ENCODE measurements at places on chromosomes 6 and 20.

- DNase-seq = no peak
These were observed 16.6 kb downstream of the NRSN2 start for GRCh38 chr20:363319-364078.

- no peak for DNase-seq
These were observed 23.3 kb downstream of the LRRN4 start for GRCh38 chr20:6030453-6031080.

- no peak for DNase-seq
These were observed 24.0 kb upstream of the SERINC1 start for GRCh38 chr6:122495612-122496011.

DNA sequence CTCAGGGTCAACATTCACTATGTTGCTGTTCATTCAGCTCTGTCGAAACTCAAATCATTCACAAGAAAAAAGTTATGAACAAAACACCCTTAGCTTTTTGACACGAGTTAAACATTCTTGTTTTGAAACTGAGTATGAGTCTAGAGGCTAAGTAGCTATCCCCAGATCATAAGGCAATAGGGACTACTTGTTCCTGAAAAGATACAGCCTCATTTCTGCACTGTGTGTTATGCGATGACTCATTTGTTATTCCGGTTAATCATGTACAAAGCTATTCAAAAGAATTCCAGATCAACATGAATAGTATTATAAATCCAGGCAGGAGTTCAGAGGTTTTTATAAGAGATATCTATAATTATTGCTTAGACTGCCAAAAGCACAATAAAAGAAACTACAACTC, 908.0 kb downstream of the QKI start:
- DNase-seq = no peak

DNA sequence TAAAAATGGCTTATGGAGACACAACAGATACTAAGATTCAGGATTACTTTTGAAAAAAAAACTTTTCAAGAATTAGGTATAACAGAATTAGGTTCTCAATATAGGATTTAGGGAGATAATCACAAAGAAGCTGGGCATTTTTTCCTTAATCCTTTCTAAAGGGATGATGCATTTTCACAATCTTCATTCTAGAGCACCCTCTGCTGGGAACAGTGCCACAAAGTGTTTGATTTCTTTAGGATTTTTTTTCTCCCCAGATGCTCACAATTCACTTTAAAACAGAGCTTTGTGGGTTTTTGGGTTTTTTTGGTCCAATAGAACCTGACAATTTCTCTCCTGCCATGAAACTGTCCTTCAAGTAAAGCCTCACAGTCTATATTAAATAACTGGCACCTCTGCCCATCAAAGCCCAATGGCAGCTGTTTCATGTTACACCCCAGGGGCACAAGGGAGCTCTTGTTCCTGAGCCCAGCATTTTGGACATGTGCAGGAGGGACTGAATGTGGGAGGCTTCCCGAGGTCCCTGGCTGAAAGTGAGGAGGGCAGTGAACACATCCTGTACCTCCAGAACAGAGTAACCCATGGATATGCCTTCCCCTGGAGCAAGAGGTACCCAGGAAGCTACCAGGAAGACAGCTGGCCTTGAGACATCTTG, 39.7 kb downstream of the PREP start:
- DNase-seq = no peak

DNA sequence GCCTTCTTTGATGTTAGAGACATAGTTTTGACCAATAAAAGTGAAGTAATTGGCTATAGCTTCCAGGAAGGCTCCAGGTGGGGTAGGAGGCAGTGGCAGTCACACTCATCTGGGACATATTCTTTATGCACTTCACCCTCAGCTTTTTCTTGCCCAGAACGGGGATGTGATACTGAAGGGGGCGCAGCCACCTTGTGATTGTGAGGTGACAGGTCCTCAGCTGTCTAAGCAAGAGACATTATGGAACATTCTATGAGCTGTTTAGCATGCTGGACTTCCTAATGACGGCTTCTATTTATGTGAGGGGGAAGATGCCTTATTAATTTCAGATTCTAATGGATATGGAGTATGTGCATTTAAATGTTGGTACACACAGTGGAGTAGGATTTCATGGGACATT, 151.3 kb upstream of the ZFP64 start:
- DNase-seq = no peak

GRCh38 chr6:129031051-129031599, 148.2 kb downstream of the LAMA2 start:
- no peak for DNase-seq

GRCh38 chr6:131946992-131947955, 3.9 kb downstream of the CCN2 start:
- DNase-seq = no peak

- DNase-seq = no peak
These were observed 600 bp downstream of the SEC63 start for GRCh38 chr6:107957308-107957908.

DNA sequence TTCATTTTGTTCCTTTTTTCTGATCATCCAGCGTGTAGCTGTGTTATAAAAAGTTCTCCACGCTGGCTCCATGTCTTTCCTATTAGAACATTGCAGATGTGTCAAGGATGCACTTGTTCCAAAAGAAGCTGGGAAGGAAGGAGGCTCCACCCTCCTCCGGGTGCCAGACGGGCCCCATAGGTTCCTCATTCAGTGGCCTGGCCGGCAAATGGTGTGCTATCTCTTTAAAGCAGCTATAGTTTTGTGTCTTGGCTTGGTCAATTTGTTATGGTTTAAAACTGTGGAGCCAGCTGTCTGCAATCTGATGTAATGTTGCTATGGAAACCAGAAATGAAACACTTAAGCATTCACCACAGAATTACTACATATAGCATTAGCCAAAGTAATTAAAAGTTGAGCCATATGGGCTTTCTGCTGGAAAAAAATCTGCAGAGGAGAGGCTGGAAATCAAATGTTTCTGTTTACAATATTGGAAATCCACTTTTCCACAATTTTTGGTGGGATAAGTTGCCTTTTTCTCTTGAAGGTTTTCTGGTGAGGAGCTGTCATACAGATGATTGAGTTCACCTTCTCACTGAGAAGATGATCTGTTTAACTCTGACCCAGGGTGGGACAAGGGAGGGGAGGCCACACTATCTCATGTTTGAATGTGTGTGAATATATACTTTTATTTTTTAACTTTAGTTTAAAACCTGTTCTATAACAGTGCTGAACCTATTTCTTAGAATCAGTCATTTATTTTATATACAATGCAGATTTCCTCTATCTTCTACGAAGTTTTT, 167.4 kb downstream of the SASH1 start:
- DNase-seq = no peak

GRCh38 chr6:140059947-140060346, 685.5 kb upstream of the CITED2 start:
- no peak for DNase-seq

- no peak for DNase-seq
These were observed 4.7 kb downstream of the ADA start for GRCh38 chr20:44646641-44647274.

GRCh38 chr6:161660666-161661571, 387.1 kb upstream of the AGPAT4 start:
- DNase-seq = no peak

- DNase-seq = no peak
These were observed 4.0 kb downstream of the DXO start for GRCh38 chr6:31967926-31968320.

DNA sequence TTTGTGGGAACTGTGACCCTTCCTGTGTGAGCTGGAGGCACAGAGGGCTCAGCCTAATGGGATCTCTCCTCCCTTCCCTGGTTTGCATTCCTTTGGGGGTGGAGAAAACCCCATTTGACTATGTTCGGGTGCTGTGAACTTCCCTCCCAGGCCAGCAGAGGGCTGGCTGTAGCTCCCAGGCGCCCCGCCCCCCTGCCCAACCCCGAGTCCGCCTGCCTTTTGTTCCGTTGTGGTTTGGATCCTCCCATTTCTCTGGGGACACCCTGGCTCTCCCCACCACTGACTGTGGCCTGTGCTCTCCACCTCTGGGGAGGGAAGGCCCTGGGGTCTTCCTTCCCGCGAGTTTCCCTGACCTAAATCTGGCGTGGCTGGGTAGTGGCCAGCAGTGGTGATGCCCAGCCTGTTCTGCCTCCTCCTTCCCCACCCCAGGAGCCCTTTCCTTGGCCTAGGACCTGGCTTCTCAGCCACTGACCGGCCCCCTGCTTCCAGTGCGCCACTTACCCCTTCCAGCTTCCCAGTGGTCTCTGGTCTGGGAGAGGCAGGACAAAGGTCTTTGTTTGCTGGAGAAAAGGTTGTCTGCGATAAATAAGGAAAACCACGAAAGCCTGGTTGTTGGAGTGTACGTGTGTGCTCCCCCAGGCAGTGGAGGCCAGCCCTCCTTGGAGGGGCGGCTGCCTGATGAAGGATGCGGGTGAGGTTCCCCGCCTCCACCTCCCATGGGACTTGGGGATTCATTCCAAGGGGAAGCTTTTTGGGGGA, 4.9 kb downstream of the VEGFA start:
- no peak for DNase-seq

- no peak for DNase-seq
These were observed 57.7 kb upstream of the CD83 start for GRCh38 chr6:14059791-14060436.

DNA sequence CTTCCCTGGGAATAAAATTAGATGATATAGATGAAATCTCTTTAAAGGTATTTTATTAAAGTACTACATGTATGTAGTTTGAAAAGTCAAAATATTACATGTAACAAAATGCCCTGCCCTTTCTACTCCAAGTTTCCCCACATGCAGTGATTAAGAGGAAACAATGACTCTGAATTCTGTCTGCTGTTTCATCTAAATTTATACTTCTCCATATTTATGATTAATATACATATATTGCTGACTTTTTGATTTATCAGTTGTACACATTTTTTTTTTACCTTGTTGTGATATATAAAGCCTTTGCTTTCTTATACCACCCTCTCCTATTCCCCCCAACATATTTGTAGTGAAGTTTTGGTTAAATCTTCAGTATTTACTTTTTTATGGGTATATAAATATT, 127.9 kb downstream of the ZFAND3 start:
- DNase-seq = no peak

GRCh38 chr6:24195836-24196597, 70.0 kb downstream of the NRSN1 start:
- DNase-seq = no peak

DNA sequence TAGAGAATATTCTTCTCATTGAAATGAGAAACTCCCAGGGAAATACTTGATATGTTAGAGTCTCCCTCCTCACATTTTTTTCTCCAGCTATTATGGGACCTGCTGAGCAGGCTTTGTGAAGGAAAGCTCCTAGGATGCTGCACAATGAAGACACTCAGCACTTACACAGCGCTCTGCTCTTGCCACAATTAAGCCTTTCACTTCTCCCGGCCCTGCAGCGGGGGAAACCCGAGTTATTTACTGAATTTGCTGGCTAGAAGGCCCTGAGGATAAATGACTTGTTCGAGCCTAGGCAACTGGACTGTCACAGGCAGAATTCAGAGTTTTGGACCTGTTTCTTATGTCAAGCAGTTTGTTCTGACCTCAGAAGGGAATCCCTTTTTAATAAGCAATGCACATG, 102.0 kb downstream of the MAP3K7 start:
- no peak for DNase-seq

GRCh38 chr6:15522427-15522826, 140.4 kb downstream of the DTNBP1 start:
- no peak for DNase-seq

DNA sequence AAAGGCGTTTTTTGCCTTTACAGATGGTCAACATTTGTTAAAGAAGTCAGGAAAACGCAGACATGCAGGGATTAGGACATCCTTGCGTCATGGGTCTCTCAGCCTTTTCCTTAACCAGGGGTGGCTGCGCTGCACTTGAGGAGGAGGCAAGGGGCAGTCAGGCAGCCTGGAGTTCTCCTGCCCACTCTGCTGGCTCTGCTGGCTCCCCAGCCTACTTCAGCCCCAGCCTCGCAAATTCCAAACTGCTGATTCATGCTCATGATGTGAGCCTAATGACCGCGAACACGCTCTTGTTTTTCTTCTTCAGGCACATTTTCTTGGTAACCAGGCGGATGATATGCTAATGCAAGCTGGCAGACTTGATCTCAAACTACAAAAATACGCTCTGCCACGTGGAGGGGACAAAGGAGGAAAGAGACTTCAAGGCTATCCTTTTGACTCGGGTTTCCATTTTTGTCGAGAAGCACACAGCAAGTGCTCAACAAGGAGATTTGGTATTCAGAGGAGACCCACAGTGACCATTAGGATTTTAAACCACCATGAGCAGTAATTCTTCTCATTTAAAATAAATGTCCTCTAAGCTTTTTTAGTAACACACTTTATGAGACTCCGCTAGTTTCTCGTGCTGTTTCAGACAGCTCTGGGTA, 290.3 kb upstream of the STXBP5 start:
- no peak for DNase-seq

All from esophagus squamous epithelium (tissue), 5 donors.